ENCODE measurements at places on chromosomes 3 and 15.

- no peak for DNase-seq
Measured at GRCh38 chr3:55899887-55900286, 412.8 kb upstream of the WNT5A start.

DNA sequence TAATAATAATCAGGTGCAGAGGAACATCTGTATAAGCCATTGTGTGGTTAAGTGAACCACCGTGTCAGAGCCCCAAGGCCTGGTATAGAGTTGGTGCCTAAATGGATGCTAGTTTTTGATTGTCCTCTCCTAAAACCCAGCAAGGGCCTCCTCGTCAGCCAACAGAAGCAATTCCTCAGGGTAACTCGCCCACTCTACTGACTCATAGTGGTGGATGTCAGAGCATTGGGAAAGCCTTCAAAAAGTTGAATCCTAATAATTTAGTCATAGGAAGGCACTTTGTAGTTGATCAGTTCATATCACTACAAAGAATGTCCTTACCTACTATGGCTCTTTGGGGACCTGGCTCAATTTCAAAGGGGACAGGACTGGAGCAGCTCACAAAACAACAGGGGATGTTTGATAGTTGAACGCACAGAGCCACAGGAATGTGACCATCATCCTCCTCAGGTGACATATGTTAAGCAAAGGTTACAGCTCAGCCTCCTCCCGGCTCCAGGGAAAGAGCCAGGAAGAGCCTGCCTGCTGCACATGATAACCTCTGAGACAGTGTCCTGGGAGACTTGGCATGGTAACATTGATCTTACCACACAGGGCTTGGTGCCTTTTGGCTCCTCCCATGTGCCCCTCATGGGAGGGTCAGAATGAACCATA, 338.7 kb downstream of the CLSTN2 start:
- no peak for DNase-seq

- no peak for DNase-seq
Measured at GRCh38 chr3:14223595-14223994, 45.0 kb downstream of the LSM3 start.

DNA sequence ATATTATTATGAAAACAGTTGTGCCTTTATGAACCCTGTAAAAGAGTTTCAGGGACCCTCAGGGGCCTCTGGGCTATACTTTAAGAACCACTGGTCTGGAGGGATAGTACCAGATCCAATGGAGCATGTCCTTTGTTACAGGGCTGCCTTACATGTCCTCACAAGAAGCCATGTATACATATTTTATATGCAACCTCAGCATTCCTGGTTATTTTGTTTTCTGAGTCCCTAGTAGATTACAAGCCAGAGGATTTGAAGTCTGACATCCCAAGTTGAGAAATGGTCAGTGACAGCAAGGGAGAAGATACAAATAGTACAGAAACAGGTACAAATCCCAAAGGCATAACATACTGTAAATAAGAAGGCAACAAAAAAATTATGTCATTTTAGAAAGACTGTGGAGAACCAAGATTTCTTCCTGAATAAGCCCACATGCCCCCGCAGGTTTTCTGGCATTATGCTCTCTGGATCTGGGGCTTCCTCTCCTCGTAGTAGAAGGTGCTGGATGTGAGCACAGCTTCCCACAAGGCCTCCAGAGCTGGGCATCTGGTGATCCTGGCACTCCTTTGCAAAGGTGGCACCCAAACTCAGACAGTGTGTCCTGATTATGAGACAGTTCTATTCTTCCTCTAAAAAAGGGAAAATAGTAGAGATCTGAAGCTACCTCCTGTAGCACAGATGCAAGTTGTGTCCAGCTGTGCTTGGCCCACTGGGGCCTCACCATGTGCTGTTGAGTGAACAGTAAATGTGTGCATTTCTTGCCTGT, 114.0 kb downstream of the NR1D2 start:
- no peak for DNase-seq

DNA sequence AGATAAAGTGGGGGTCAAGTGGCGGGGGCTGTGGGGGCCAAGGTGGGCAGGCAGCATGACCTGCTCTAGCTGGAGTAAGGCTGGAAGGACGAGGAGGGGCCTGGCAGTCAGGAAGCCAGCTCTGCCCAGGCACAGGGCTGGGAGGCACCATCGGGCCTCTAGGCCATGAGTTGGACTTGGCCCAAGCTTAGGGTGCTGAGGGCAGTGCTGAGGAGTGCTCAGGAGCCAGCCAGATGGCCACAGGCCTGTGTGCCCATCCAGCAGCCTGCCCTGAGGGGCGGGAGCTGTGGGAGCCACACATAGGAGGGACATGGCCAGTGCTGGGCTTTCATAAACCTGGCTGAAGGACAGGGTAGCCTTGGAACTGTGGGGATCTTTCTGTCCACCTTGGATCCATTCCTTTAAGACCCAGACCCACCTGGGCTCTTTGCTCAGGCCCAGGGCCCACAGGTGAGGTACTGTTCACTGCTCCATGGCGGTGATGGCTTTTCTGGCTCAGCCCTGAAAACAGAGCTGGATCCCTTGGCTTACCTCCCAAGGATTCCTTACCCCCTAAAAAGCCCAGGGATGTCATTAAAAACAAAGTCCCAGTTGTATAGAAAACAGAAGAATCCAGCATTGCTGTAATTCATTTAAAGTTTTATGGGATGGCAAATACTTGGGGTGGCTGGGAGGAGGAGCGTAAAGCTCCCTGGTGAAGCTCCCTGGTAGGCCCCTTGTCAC, 137.0 kb downstream of the DNAJB8 start:
- DNase-seq: no peak

GRCh38 chr3:99863588-99863987, 45.9 kb downstream of the CMSS1 start:
- no peak for DNase-seq

DNA sequence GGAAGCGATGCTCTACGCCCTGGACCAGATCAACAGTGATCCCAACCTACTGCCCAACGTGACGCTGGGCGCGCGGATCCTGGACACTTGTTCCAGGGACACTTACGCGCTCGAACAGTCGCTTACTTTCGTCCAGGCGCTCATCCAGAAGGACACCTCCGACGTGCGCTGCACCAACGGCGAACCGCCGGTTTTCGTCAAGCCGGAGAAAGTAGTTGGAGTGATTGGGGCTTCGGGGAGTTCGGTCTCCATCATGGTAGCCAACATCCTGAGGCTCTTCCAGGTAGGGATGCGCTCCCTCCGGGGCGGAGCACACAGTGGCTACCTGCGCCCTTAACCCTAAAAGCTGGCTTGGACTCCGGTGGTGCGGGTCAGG, 698 bp downstream of the GRM7 start:
- DNase-seq: no peak

GRCh38 chr3:188546835-188547670, 393.1 kb downstream of the LPP start:
- no peak for DNase-seq

DNA sequence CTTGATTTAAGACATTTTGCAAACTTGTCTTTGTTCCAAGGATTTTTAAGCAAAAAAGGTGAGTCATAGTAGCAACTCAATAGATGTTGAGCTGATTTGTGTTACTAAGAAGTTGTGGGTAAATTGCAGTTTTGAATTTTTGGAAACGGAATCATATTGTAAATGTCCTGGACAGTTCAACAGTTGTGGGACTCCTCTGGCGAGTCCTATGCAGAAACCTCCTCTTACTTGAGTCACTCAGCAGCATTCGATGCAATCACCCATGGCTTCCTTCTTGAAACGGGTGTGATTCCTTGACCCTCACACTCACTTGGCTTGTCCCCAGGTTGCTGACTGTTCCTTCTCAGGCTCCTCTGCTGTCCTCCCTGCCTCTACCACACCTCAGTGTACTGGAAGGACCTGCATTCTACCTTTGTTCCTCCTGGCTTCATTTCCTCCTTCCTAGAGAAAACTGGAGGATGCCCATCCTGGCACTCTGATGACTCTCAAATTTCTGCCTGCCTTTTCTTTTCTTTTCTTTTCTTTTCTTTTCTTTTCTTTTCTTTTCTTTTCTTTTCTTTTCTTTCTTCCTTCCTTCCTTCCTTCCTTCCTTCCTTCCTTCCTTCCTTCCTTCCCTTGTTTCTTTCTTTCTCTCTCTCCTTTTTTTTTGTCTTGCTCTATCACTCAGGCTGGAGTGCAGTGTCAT, 52.8 kb upstream of the DGKG start:
- DNase-seq: peak; percentile 79

DNA sequence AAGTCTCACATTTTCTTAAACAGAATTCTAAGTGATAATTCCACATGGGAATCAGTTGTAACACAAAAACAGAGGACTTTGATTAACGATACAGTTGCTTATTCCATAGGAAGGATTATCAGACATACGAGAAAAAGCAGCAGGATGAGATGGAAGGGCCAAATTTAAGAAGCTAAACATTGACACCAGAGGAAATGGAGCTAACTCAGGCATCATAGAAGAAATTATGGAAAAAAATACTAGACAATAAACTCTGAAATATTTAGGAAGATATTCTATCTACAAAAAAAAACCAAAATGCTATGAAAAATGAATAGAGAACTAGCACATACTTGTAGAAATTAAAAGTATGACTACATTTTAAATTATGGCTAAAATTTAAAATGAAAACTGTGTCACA, 776.1 kb downstream of the ROBO1 start:
- DNase-seq: no peak

DNA sequence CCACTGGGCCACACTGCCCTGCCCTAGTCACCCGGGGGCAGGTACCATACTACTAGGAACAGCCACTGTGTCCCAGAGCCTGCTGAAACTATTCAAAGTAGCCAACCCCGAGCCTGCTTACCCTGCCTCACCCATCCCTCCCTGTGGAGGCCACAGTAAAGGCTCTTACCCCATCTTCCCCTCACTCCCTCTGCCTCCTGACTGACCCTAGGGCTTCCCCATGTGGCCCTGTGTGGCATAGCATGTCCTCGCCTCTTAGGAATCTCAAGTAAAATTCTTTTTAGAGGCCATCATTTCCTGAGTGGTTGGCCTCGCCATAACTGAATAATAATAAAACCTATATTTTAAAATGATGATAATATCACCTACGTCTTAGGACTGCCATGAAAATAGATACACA, 112.2 kb upstream of the SLC6A11 start:
- DNase-seq: no peak

DNA sequence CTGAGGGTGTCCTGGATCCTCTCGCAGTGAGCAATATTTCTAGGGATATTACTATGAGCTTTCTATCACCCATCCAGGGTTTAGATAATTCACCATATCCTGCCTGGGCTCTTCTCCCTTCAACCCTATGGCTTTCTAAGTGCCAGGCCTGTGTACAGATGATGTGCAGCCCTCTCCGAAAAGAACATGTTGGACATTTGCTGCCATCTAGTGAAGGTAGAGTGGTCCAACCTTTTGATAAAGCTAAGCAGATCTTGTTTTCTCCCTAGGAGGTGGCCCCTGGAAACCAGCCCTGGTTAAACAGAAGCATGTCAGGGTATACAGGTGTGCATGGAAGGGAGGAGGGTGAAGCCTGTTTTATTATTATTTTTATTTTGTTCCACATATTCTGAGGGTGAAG, 27.9 kb upstream of the SCN10A start:
- peak; percentile 38 for DNase-seq

DNA sequence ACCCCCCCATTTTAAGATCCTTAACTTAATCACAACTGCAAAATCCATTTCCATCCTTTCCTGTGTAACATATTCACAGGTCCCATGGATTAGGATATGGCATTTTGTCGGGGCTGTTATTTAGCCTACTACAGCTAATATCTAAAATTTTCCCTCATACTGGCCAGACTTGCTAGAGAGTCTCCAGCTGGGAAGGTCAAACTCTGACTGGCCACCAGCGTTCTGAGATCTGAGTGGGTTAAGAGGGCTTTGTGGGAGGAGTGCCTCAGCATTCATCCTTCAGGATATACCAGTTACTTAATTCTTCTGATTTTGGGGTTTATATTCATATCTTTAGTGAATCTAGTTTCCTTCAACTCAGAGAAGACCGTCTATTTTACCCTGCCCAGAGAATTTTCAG, 17.7 kb downstream of the TM4SF18 start:
- no peak for DNase-seq

GRCh38 chr15:44265757-44266156, 22.8 kb upstream of the GOLM2 start:
- DNase-seq: no peak

GRCh38 chr3:56477646-56478045, 9.4 kb upstream of the ERC2 start:
- no peak for DNase-seq

DNA sequence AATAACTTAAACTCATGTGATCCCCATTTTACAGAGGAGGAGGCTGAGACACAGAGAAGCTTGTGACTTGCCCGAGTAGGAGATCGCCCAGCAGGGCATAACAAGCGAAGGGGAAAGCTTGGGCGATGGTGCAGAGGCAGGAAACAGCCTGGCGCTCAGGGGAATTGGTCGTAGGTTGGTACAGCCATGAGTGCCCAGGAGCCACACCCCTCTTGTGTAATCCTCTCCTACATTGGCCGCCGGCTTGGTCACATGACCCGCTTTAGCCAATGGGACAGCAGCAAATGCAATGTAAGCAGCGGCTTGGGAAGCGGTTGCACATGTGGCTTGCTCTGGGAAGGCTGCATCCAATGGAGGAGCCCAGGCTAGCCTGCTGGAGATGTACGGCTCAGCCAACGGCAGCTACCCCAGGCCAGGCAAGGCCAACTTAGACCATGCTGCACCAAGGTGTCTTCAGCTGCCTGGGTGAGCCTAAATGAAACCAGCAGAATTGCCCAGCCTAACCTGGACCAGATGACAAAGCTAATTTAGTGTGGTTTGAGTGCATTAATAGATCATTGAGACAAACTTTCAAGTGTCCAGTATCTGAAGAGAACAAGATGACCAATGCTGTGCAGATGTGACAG, 50.3 kb upstream of the SLC6A6 start:
- DNase-seq: no peak

GRCh38 chr3:126304704-126305103, 52.5 kb downstream of the KLF15 start:
- no peak for DNase-seq

DNA sequence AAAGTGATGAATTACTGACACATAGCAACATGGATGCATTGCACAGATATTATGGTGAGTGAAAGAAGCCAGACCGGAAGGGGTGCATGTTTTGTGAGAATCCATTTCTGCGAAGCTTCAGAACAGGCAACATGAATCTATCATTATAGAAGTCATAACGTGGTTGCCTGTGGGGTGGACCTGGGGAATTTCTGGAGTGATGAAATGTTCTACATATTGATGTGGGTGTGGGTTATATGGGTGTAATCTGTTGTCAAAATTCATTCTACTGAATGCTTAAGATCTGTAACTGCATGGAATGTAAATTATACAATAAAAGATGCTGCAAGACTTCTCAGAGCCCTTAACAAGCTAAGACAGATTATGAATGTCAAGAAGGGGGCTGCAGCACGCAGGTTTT, 25.2 kb upstream of the TSPAN3 start:
- no peak for DNase-seq

DNA sequence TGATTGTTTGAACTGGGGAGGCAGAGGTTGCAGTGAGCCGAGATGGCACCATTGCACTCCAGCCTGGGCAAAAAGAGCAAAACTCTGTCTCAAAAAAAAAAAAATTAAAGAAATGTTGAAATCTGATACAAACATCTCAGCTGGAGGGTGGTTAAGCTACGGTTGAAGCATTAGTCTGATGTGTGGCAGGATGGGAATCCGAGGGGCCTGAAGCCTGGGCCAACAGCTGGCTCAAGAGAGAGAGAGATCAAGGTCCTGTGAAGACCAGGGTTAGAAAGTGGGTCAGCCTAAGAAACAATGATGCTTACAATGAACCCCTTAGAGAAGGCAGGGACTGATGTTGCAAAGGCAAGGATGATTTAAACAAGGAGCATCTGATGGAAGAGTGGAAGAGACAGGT, 69.8 kb downstream of the CD200R1L start:
- no peak for DNase-seq

- DNase-seq: no peak
Measured at GRCh38 chr3:37219266-37219665, 44.9 kb upstream of the LRRFIP2 start.
